ENCODE measurements at places on chromosomes 1 and 21. TPM values are rescaled to one million over a fixed set of nuclear protein-coding genes. Genes with fewer than 3 reads are reported as not detected.

DNA sequence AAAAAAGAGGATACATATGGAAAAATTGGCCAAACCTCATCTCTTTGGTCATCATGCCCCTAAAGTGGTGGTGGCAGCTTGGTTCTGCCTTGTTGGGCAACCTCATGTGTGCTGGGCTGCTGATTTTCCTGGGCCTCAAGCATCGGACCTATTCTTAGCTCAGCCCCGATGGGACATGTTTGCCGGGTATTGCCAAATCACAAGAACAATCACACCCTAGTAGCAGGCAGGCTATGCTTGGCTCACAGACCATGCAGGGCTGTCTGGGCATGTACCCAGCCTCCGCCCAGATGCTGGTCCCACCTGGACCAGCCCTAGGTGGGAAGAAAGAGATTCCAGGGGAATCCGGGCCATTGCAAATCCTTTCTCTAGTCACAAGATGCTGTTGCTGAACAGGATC lies 189.4 kb upstream of the FGGY start:
- DNase-seq: no peak

GRCh38 chr1:220189750-220190347 lies 82.4 kb downstream of the RAB3GAP2 start:
- peak; percentile 17 for DNase-seq

DNA sequence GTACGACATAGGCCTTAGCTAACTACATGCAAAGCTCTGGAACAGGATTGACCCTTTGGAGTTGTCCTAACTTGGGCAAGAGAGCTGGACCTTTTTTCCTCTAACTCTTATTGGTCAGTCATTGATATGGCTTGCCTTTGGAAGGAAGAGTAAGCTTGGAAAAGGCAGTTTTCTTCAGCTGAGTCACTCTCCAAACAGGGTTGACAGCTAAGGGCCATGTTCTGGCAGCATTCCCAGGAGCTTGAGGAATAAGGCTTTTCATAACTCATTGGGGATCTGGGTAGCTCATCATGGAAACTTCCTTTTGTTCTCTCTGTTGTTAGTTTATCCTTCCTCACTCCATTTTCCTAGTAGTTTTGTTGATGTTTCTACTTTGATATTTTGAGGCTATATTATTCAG lies 14.5 kb upstream of the ERRFI1 start:
- DNase-seq: peak; percentile 94

CLDN19 gene
- polyA plus RNA-seq: 0.25 TPM

UBE2J2 gene
- 35.6 TPM for polyA plus RNA-seq

All from muscle of back (tissue), 13 donors.